ENCODE measurements at places on chromosomes 1 and 21.

- DNase-seq = no peak
Measured at GRCh38 chr1:118081387-118081786, 103.6 kb downstream of the SPAG17 start.

- DNase-seq = no peak
Measured at GRCh38 chr1:233675893-233676292, 62.0 kb downstream of the KCNK1 start.

GRCh38 chr1:244049162-244050013 is 1.7 kb upstream of the ZBTB18 start:
- no peak for DNase-seq

GRCh38 chr1:109750920-109751319 is 10.1 kb upstream of the GSTM3 start:
- DNase-seq = no peak

DNA sequence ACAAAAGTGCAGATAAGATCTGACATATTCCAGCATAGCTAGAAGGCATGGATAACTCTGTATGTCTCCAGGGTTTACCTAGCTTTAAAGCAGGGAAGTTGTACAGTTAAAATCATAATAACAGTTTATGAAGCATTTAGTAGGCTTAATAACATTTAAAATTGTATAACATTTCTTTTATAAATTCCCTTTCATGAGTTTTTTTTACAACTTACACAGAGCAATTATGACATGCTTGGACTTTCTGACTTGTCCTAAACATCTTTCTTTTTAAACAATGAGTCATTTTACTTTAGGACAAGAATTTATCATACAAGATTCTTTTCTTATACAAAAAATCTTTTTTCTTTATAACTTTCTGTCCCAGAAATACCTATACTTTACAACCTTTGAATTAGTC is 408.5 kb upstream of the NEGR1 start:
- no peak for DNase-seq

GRCh38 chr1:80893115-80893514 is 907.6 kb upstream of the ADGRL2 start:
- DNase-seq = no peak

- no peak for DNase-seq
Measured at GRCh38 chr21:37371041-37371397, 4.4 kb downstream of the DYRK1A start.

DNA sequence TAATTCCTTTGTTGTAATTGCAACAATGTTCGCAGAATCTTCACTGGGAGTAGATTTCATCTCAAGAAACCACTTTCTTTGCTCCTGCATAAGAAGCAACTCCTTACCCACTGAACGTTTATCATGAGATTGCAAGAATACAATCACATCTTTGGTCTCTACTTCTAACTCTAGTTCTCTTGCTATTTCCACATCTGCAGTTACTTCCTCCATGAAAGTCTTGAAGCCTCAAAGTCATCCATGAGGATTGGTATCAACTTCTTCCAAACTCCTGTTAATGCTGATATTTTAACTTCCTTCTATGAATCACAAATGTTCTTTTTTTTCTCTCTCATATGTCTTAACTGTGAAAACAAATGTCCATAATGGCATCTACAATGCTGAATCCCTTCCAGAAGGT is 118.6 kb upstream of the RAB4A start:
- no peak for DNase-seq

DNA sequence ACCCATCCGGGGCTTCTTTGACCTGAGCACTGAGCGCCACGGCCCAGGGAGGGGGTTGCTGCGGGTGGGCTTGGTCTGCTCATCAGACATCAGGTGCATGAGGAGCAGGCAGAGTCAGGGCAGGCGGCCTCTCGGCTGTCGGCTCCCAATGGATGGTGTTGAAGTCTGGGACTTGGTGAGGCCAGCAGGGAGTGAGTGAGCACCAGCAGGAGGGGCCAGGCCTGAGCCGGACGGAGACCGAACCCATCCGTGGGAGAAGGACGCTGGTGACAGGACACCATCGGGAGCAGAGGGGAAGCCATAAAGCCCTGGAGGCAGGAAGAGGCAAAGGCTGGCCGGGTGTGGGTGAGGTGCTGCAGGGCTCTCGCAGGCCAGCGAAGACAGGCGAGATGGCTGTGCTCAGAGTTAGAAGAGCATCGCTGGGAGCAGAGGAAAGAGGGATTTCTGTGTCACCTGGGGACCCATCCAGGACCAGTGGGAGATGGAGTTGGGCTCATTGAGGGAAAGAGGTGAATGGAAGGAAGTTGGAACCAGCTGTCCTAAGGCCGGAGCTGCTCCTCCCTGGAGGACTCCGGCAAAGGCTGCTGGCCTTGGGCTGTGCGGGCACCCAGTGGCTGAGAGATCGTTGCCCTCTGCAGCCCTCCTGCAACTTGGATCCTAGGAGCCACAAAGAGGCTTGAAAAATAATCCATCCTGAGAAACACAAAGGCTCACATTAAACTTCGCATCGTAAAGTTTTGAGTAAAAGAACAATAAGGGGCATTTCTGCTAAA is 49.9 kb downstream of the PDE9A start:
- DNase-seq = no peak

DNA sequence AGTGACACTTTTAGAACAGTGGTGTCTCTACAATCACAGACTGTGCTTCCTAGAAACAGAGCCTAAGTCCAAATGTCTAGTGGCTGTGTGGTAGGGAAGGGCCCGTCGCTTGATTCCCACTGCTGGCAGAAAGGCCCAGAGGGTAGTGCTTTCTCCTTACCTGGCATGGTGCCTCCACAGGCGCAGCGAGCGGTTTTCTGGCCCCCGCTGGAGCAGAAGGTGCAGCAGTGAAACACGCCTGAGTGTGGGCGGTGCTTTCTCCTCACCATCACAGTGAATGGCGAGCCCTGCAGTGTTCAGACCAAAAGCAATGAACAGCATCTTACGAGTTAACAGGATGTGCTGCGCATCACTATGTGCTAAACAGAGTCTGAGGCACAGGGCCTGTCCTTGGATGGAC is 8.3 kb downstream of the TRIM45 start:
- DNase-seq = no peak

GRCh38 chr1:212225416-212225815 is 59.8 kb upstream of the PPP2R5A start:
- peak; percentile 19 for DNase-seq

Measured in activated CD8-positive, alpha-beta memory T cell treated with anti-CD3 and anti-CD28 coated beads for 4 hours (primary cell).